GM04504 (cell line): ENCODE measurements at places on chromosomes 4 and X.
A peak's percentile ranks its signal among the peaks of the same experiment; 100 is the strongest.

DNA sequence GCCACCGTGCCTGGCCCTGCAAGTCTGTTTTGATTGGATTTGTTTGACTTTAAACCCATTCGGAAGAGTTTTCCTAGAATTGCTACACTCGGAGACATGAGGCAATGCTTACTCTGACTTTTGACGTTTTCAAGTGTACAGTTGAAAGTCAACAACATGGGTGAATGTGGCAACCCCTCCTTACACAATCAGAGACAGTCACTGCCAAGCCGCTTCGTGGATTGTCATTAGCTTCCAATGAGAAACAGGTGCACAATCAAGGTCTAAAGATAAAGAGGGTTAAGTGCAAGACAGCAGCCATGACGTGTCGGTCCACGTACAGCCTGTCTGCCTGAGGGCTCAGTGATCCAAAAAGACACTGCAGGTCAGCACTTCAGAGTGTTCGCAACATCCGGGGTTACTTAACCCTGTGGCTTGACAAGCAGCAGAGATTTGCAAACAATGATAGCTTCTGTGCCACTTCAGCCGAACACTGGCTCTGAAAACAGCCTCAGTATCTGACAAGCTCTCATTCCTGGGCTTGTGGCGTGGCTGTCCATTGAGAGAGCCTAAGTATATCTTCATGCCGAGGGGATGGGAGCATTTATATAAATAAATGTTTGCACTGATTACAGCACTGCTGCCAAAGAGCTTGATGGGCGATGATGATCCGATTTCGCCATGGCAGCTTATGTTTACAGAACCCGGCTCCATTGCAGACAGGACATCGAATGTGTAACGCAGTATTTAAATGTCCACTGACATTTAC lies 180.0 kb downstream of the DHRSX start:
- DNase-seq, result peak; percentile 43

DNA sequence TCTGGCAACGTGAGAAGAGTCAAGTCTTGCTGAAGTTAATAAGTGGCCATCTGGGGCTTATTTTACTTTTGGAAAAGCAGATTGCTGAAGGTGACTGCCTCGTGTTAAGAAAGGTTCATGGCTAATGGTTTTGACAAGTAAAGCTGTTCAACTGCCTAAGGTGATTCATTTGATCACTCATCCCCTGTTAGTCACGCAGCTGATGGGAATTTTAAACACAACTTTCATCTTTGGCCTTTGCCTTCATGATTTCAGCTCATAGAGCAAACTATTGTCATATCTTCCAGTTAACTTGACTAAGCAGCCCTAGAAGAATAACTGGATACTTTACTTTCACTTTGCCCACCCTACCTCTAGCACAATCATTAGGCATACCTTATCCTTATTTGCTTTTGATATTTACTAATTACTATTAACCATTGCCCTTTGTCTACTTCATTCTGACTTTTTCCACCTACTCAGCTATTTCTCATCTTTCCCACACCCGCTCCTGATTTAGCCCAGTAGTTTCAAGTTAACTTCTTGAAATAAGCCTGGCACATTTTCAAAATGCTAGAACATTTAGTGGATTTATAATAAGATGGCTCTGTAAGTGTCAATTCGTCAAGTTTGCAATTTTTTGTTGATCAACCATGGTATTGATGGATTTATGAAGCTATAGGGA lies 170.6 kb upstream of the S100G start:
- no peak for DNase-seq

- DNase-seq, result no peak
These were observed 25.5 kb upstream of the MORC4 start for GRCh38 chrX:107025545-107025944.

DNA sequence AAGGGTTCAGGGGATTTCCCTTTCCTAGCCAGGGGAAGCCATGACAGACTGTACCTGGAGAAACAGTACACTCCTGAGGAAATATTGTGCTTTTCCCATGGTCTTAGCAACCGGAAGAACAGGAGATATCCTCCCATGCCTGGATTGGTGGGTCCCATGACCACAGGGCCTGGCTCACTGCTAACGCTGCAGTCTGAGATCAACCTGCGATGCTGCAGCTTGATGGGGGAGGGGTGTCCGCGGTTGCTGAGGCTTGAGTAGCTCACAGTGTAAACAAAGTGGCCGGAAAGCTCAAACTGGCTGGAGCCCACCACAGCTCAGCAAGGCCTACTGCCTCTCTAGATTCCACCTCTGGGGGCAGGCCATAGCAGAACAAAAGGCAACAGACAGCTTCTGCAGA lies 819.5 kb downstream of the TECRL start:
- no peak for DNase-seq

- no peak for DNase-seq
These were observed 71.7 kb downstream of the CPZ start for GRCh38 chr4:8664031-8664805.

DNA sequence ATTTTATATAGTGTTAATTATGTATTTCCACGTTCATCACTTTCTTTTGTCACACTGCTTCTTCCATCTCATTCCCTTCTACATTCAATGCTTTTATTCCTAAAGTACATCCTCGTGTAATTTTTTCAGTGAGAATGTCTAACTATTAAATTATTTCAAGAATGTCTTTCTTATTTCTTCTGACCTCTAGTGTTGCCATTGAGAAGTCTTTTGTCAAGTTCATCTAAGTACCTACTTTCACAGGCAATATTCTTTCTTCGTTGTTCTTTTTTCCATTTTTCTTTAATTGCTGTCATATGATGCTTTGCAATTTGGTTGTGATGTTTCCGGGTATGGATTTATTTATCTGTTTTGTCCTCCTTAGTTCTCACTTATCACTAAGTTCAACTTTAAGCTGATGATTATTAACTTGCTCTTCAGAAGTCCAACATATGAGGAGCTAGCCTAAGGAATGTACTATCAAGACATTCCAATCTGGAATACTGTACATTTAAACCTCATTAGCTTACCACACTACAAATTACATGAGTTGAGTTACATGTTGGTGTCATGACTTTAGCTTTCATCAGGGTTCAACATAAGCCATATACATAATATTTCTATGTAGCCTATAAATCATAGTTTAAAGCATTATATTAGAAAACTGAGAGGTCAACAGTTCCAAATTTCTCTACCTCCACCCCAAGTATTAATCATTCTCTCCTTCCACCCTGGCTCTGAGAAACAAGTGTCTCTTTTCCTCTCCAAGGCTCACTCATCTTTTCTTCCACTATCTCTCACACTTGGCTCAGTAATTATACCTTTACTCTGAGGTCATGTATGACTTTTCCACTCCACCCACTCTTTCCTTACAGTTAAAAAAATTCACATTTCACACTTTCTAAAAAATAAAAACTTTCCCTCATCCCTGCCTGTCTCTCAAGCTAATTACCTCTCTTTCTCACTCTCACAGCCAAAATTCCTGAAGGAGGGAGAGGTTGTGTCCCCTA lies 81.5 kb downstream of the COX18 start:
- no peak for DNase-seq

DNA sequence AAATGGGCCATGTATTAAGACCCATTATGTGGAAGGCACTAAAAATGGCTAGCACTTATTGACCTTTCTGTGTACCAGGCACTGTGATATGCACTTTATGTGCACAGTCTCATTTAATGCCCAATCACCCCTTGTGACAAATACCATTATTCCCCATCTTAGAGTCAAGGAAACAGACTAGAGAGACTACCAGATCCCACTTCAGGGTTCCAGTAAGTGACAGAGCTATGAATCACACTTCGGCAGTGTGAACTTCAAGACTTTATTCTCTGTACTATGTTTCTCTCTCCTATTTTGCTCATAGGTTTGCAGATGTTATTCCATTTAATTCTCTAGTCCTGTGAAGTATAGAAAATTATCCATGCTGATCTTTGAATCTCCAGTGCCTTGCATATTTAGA lies 107.0 kb downstream of the NFKB1 start:
- DNase-seq, result no peak

DNA sequence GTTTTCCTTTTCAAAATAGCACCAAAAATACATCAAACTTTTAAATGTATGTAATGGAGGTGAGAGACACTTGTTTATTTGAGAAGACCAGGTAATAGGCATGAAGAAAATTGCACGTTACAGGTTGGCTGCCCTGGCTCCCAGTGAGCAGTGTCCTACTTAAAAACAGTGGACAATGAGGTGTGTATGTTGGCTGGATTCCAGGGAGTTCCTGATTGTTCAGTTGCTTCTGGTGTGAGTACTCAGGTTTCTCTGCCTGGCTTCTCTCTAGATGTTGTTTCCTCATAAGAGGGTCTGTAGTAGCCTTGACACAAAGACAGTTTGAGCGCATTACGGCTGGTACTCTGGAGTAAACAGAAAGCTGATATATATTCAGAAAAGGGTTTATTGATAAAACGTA lies 29.4 kb downstream of the SNX25 start:
- no peak for DNase-seq

- DNase-seq, result no peak
These were observed 1831.8 kb downstream of the PCDH7 start for GRCh38 chr4:32551943-32552342.

- no peak for DNase-seq
These were observed 684.5 kb downstream of the GRID2 start for GRCh38 chr4:92988301-92988700.

- peak; percentile 78 for DNase-seq
These were observed 623.8 kb upstream of the DIPK2B start for GRCh38 chrX:45824471-45824870.

DNA sequence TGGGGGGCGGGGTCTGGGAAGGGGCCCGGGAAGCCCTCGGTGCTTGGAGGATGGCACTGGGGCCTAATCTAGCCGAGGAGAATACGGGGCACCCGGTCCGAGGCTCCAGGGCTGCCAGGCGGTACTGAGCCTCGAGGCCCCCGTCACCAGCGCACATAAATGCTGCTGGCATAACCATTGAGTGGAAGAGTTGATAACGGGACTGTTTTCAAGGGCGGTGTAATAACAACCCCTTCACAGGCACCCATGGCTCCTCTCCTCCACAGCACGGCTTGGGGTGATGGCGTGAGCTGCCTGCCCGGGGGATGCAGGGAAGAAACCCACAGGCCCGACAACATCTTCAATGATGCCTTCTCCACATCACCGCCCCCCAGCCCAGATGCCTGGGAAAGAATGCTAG lies 130.7 kb downstream of the FAM53A start:
- DNase-seq, result no peak

DNA sequence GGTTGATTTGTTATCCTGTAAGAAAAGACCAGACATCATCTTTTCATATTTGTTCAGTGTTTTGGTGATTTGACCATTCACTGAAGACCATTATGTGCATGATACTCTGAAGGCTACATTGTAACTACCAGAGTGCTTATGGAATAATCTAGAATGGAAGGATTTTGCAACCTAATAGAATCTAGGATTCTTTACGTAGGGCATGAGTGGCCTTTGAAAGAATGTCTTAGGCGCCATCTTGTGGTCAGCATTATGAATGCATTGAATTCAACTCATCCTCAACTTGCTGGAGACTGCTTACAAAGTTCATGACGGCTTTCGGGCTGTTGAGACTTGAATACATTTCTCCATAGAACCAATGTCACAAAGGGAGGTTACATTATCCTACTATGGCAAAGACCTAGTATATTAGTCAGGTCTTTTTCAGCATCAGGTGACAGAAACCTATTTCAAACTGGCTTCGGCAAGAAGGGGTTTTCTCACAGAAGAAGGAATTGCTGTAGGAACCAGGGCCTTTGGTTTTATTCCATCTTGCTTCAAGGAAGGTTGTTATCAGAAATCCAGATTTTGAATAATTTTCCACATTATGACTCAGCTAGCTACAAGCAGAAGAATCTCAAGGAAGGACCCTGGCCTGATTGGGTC lies 104.1 kb downstream of the GPAT3 start:
- peak; percentile 63 for DNase-seq

- no peak for DNase-seq
These were observed 29.1 kb upstream of the GRSF1 start for GRCh38 chr4:70868778-70869177.

DNA sequence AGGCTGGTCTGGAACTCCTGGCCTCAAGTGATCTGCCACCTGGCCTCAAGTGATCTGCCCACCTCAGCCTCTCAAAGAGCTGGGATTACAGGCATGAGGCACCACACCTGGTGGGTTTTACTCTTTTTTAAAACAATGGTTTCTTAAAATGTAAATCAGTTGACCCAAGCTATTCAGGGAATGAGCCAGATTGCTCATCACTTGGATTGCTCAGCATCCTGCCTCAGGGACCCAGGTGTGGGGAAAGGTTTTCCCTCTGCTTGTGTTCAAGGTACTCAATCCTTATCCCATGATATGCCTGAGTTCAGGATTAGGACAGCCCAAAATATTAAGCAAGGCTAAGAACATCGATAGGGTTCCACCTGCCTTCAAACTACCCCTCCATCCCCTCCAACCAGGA lies 67.4 kb downstream of the CHRNA9 start:
- DNase-seq, result no peak

GRCh38 chr4:184000457-184001396 lies 95.6 kb downstream of the STOX2 start:
- DNase-seq, result no peak

GRCh38 chr4:85500110-85500867 lies 25.3 kb downstream of the ARHGAP24 start:
- DNase-seq, result no peak

DNA sequence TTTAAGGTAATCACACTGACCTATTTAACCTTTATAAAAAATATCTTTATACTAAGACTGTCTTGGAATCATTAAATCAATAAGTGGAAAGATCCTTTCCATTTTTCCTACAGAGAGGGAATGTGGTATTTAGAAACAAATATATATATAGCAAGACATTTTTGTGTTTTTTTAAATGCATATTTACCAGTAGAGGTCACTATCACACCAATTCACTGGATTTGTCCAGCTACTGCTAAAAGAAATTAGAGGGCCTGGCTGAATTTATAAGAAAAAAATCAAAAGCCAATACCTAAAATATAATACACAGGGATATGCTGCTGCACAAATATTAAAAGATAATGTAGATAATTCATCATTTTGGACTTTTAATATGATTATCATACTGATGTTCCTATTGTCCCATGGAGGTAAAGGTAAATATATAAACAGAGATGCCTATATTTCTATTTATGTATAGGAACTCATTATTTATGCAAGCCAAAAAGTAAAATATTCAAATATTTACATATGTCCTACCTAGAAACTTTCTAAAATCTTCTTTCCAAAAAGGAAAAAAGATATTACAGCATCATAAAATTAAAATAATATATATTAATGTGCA lies 69.5 kb downstream of the PDE5A start:
- DNase-seq, result peak; percentile 25

- no peak for DNase-seq
These were observed 91.7 kb upstream of the PHOX2B start for GRCh38 chr4:41839916-41840854.

GRCh38 chr4:40612831-40613230 lies 16.8 kb downstream of the RBM47 start:
- DNase-seq, result no peak

- DNase-seq, result no peak
These were observed 8.3 kb upstream of the DLG3 start for GRCh38 chrX:70436343-70436742.

- no peak for DNase-seq
These were observed 1035.6 kb downstream of the PCDH7 start for GRCh38 chr4:31755751-31756150.

- no peak for DNase-seq
These were observed 50.3 kb downstream of the GASK1B start for GRCh38 chr4:158122501-158122900.
